ENCODE measurements at places on chromosomes 13 and 19.

- DNase-seq = no peak
These were observed 845.3 kb upstream of the MIR17HG start for GRCh38 chr13:90502153-90502552.

GRCh38 chr13:37418490-37418889, 180.1 kb downstream of the POSTN start:
- no peak for DNase-seq

GRCh38 chr13:69496981-69497380, 610.6 kb upstream of the ATXN8OS start:
- DNase-seq = no peak

- no peak for DNase-seq
These were observed 5.9 kb downstream of the DOHH start for GRCh38 chr19:3494559-3494958.

DNA sequence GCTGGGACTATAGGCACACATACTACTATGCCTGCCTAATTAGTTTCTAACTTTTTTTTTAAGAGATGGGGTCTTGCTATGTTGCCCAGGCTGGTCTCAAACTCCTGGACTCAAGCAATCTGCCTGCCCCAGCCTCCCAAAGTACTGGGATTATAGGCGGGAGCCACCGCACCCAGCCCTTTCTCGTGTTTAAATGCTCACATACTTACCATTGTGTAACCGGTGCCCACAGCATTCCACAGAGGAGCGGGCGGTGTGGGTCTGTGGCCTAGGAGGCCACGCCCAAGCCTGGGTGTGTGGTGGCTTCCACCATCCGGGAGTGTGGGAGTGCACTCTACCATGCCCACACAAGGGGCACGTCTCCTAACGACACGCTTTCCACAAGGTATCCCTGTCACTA, 7.7 kb downstream of the LMNB2 start:
- DNase-seq = no peak

DNA sequence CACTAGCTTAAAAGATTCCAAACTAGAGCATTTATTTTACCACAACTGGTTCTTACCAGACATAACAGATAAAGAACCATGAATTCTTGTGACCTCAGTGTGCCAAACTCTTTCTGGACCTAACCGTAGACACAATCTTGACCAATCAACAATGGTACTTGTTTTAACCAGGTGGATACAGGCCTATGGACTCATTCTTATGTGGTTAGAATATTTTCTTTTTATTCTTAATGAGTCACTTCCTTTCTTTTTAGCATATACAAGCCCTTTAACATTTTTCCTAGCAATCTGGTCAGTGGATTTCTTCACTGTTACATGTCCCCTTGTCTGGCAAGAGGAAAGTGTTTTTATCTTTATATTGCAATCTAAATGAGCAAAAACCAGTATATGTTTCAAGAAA, 792.1 kb upstream of the SPRY2 start:
- no peak for DNase-seq

DNA sequence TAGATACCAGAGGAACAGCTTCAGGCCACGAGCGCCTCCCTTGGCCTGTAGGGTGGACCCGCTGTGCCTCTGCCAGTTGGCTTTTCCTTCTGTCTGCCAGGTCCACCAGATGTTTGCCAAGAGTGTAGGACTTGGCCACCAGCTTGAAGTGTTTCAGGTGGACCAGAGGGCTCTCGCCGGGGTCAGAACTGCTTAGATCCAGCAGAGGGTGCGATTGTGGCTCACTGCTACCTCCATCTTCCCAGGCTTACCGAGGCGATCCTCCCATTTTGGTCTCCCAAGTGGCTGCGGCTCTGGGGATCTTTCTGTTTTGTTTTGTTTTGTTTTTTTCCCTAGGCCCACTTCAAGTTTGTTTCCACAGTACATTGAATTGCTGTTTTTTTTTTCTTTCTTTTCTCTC, 23.0 kb upstream of the ZNF730 start:
- DNase-seq = no peak

DNA sequence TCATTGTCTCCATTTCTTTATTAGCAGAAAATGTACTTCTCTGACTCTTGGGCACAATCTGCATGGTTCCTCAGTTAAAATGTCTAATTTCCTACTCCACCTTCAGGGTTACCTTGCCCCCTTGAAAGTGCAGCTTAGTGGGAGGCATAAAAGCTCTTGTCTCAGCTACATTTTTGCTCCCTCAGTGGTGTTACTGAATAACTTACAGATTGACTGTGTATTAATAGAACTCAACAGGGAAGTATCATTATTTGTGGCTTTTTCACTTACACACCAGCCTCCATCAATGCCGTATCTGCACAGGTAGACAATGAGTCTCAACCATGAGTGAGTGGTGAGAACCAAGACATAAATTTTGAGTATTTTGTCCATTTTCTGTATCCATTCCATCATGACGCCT, 456.2 kb upstream of the MIR17HG start:
- no peak for DNase-seq

GRCh38 chr13:100044936-100045335, 44.0 kb upstream of the PCCA start:
- DNase-seq = no peak

Measured in femur (tissue), 1 donor.